Heart left ventricle (tissue), 16 donors: ENCODE measurements at places on chromosomes 2 and 18. TPM values are rescaled to one million over a fixed set of nuclear protein-coding genes. Genes with fewer than 3 reads are reported as not detected.

FKBP1B gene
- total RNA-seq: 3.3 TPM

PDE1A gene
- 16.8 TPM for total RNA-seq

CD8B2 gene
- not detected for total RNA-seq

KANSL3 gene
- 37.2 TPM for total RNA-seq

VWA3B gene
- 0.49 TPM for total RNA-seq

- H3K4me3 ChIP-seq: no peak overlapping the region
- peak; percentile 3 for DNase-seq
- peaks cover 35% of the 10 kb centered on the region for H3K4me1 ChIP-seq
- peak overlapping the region; percentile 84 for H3K27ac ChIP-seq
- H3K27me3 ChIP-seq: no peaks in the 10 kb centered on the region
Measured at GRCh38 chr2:85709401-85709811, 15.2 kb downstream of the GNLY start.

DNA sequence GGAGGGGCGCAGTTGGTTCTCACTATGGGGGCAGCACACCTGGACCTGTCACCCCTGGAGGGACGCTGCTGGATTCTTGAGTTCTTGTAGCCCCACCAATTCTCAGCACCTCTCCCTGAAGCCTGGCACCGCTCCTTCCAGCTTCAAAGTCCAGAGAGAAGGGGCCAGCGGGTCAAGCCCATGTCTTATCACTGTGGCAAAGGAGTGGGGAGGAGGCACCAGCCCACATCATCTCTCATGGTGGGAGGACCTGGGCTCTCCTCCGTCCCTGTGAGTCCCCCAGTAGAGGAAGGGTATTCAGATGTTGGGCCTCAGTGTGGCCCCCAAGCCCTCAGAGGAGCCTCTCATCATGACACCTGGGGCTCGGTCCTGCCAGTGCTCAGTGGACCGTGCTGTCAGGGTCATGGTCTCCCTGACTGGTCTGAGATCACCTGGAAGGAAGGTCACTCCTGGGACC is 67.4 kb downstream of the HS1BP3 start:
- H3K36me3 ChIP-seq: no peaks in the 10 kb centered on the region
- H3K4me1 ChIP-seq: peaks cover 52% of the 10 kb centered on the region
- H3K27me3 ChIP-seq: no peaks in the 10 kb centered on the region
- H3K4me3 ChIP-seq: no peak overlapping the region
- no peak for DNase-seq
- H3K27ac ChIP-seq: no peak overlapping the region

DNA sequence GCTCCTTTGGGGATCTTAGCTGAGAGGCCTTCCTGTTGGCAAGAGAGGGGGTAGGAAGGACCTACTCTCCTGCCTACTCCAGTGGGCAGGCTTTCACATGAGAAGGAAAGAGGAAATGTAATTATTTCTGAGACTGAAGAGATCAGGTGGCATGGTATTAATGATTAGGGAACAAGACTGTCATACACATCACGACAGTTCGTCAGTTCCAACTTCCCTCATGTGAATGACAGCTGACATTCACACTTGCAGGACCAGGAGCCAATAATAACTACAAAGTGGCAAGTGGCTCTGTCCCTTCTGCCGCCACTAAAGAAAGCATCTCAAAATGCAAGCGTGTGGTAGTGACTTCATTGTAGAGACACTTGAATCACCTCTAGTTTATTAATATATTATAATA is 90.0 kb downstream of the ZCCHC2 start:
- H3K4me1 ChIP-seq: peaks cover 9% of the 10 kb centered on the region
- H3K4me3 ChIP-seq: no peak overlapping the region
- no peak for DNase-seq

DNA sequence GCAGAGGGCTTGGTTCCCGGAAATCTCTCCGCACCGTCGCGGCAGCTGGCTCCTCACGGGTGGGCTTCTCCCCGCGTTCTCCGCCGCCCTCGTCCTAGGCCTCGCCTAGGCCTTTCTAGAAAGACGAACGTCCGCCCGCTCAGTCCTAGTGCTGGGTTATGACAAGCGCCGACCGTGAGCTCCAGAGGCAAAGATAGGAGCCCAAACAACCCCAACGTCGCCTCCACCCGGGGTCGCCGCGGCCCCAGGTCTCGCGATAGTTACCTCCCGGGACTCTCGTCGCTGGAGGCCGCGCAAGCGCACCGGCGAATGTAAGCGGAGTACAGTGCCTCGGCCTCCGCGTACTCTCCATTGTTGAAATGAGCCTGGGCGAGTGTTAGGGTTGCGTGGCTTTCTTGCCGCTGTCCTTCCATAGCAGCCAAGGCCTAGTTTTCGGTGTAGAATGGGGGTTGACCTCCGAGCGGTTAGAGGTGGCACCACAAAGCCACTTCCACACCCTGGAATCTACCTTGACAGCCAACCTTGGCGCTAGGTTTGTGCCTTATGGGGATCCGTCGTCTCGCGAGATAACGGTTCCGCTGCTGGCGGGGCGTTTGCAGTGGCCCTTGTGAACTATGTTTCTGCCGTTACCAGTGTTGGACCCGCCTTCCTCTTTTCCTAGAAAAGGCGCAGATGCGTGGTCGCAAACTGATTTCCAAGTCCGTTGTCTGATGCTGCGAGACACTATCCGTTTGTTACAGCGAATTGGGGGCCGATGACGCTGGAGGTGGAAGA is at the start of gene TTC32:
TTC32 (minus strand) TSS at position 542 of the 774 bp plus-strand sequence; CDS start at position 413, 129 bp downstream.
- H3K4me1 ChIP-seq: peaks cover 49% of the 10 kb centered on the region
- peak within 1 kb of the TSS; percentile 91 for H3K4me3 ChIP-seq
- no peaks in the 10 kb centered on the region for H3K27me3 ChIP-seq
- peak within 1 kb of the TSS; percentile 91 for H3K27ac ChIP-seq
- DNase-seq: peak; percentile 96

ACOXL gene
- total RNA-seq: not detected

- no peaks in the 10 kb centered on the region for H3K27me3 ChIP-seq
- H3K4me1 ChIP-seq: no peaks in the 10 kb centered on the region
- DNase-seq: no peak
- no peaks in the 10 kb centered on the region for H3K36me3 ChIP-seq
- H3K4me3 ChIP-seq: no peak overlapping the region
Measured at GRCh38 chr18:7158216-7158615, 40.6 kb upstream of the LAMA1 start.

GRCh38 chr2:160242893-160243564 is 43.0 kb upstream of the ITGB6 start:
- H3K4me1 ChIP-seq: peaks cover 18% of the 10 kb centered on the region
- peak overlapping the region; percentile 47 for H3K27ac ChIP-seq
- H3K36me3 ChIP-seq: no peaks in the 10 kb centered on the region
- no peak for DNase-seq
- H3K27me3 ChIP-seq: no peaks in the 10 kb centered on the region

DNA sequence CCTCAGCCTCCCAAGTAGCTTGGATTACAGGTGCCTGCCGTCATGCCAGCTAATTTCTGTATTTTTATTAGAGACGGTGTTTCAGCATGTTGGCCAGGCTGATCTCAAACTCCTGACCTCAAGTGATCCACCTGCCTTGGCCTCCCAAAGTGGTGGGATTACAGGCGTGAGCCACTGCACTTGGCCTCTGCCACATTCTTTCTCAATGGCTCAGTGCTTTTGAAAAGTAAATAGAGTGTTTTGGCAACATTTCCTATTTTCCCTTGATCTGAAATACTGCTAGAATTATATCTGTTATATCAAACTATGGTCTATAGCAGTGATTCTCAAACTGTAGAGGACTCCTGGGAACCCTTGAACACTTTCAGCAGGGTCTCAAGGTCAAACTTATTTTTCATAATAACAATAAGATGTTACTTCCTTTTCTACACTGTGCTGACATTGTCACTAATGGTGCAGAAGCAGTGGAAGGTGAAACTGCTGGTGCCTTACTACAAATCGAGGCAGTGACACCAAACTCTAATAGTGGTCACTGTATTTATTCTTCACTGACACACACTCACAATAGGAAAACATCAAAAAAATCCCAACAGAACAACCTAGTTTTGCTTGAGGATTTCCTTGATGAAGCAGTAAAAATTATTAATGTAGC is 10.6 kb downstream of the DAW1 start:
- no peaks in the 10 kb centered on the region for H3K27me3 ChIP-seq
- no peaks in the 10 kb centered on the region for H3K36me3 ChIP-seq
- H3K4me1 ChIP-seq: no peaks in the 10 kb centered on the region
- no peak overlapping the region for H3K27ac ChIP-seq

GRCh38 chr2:134262684-134263083 is 8.8 kb downstream of the MGAT5 start:
- peaks cover 57% of the 10 kb centered on the region for H3K4me1 ChIP-seq
- no peaks in the 10 kb centered on the region for H3K27me3 ChIP-seq
- no peaks in the 10 kb centered on the region for H3K36me3 ChIP-seq
- DNase-seq: no peak
- H3K4me3 ChIP-seq: no peak overlapping the region
- H3K27ac ChIP-seq: peak overlapping the region; percentile 81

MAL gene
- total RNA-seq: 12.7 TPM

POU3F3 gene
- not detected for total RNA-seq

DNAJC10 gene
- 50.5 TPM for total RNA-seq

DNA sequence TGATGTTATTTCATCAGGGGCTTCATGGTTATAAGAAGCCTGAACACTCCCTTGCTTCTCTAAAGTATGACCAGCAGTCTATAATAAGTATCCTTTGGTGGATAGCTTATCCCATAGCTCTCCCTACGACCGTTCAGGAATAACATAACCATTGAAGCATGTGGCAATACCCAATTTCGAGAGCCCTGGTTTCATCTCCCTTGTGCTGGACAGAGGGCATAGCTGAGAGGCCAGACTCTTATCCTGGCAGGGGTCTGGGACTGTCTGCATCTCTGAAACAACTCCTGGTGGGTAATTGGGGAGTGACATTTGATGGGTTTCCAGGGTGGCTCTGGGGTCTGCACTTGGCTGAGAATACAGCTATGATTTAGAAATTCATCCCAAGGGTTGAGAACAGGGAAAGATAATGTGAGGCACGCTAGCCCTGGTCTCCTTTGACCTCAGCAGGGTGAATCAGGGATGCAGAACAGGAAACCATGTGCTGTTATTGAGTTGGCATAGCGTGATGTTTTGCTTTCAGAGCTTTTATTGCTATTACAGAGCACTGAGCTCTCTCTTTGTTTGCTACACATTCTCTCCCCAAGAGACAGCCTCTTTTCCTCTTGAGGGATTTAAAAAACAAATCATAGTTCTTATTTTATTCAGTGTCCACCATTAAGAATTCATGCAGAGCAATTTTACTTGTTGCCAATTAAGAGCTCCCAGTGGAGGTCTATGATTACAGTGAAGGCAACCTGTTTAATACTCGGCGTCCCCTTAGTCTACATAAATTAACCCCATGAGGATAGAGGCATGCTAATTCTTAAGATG is 274.5 kb downstream of the NCKAP5 start:
- H3K36me3 ChIP-seq: no peaks in the 10 kb centered on the region
- no peak overlapping the region for H3K4me3 ChIP-seq
- H3K27me3 ChIP-seq: no peaks in the 10 kb centered on the region
- H3K27ac ChIP-seq: no peak overlapping the region

CXCR4 gene
- 2.0 TPM for total RNA-seq

DNA sequence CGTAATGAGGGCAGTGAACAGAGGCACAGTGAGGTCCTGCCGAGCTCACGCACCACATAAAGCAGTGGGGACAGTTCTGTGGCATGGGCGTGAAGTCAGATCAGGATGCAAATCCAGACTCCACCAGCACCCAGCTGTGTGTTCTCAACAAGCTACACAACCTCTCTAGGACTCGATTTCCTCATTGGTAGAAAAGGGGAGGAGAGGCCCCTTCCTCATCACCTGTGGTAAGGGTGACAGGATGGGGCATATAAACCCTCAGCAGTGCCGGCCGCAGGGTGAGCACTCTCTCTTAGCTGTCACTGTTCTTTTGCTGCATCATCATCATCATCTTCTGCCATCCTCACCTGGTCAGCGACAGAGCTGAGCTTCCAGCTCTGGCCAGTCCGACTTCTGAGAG is 54.8 kb downstream of the C2orf76 start:
- H3K36me3 ChIP-seq: peaks cover 4% of the 10 kb centered on the region
- peaks cover 3% of the 10 kb centered on the region for H3K4me1 ChIP-seq
- H3K27ac ChIP-seq: no peak overlapping the region
- no peak overlapping the region for H3K4me3 ChIP-seq
- H3K27me3 ChIP-seq: no peaks in the 10 kb centered on the region
- no peak for DNase-seq

DNA sequence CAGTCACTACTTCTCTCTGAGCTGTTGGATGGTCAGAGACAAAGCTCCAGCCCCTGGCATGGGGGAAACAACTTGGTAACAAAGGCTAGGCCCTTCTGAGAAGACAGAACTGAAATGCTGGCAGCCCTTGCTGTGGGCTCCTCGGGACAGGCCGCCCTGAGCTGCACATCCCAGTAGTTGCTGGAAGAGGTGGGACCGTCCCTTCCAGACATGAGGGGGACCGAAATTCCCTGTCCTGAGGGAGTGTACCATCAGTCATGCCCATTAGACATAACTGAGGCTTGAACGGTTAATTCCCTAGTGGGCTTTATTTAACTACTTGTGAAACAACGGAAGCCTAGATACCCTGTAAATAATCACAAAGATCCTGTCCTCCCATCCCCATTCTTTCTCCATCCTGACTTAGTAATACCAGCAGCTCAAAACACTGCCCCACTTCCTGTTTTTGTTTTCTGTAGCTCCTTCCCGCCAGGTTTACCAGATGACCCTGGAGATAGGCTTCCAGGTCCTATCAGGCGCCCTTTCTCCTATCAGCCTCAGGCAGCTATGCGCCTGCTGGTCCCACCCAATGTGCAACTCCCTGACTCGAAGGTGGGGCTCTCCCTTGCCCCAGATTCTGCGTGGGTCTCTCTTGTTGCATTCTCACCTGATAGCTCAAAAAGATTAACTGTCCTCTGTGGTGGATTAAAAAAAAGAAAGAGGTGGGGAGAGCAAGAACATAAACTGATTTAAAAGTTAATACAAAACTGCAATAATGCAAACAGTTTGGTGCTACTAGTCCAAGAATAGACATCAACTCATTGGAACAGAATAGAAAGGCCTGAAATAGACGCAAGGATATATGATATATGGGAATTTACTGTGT is 37.0 kb upstream of the NT5DC4 start:
- H3K36me3 ChIP-seq: no peaks in the 10 kb centered on the region
- no peak overlapping the region for H3K27ac ChIP-seq
- no peaks in the 10 kb centered on the region for H3K4me1 ChIP-seq
- no peak overlapping the region for H3K4me3 ChIP-seq

GRCh38 chr2:70104231-70105111 is 17.2 kb downstream of the PCBP1 start:
- peak overlapping the region; percentile 2 for H3K27ac ChIP-seq
- H3K36me3 ChIP-seq: no peaks in the 10 kb centered on the region
- H3K27me3 ChIP-seq: no peaks in the 10 kb centered on the region
- no peaks in the 10 kb centered on the region for H3K4me1 ChIP-seq
- no peak for DNase-seq
- peak overlapping the region; percentile 23 for H3K4me3 ChIP-seq

GRCh38 chr2:219168932-219169331 is 897 bp downstream of the SLC23A3 start:
- H3K4me1 ChIP-seq: peaks cover 15% of the 10 kb centered on the region
- no peak overlapping the region for H3K4me3 ChIP-seq
- H3K27me3 ChIP-seq: no peaks in the 10 kb centered on the region
- no peak overlapping the region for H3K27ac ChIP-seq
- DNase-seq: no peak
- no peaks in the 10 kb centered on the region for H3K36me3 ChIP-seq

DNA sequence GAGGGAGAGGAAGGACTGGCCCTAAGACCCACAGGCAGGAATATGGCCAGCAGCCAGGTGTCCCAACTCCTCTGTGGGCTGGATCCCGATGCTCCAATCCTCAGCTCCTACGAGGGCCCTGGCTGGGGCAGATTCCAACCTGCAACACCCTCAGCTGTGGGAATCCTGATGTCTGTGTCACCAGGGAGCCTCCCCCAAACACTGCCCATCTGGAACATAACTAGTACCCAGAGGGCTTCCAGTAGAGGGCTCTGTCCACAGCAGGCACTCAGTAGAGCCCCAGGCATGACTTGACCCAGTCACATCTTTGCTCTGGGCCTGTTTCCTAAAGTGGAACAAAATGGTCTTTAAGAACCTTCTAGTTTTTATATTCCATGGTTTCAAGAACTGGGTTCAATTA is 20.6 kb upstream of the LOXHD1 start:
- DNase-seq: no peak
- H3K4me1 ChIP-seq: no peaks in the 10 kb centered on the region
- no peaks in the 10 kb centered on the region for H3K27me3 ChIP-seq
- no peaks in the 10 kb centered on the region for H3K36me3 ChIP-seq
- H3K4me3 ChIP-seq: no peak overlapping the region
